HuH-7.5 (cell line): ENCODE measurements at places on chromosomes 2 and 18.

GRCh38 chr2:128356127-128356526, 37.5 kb upstream of the HS6ST1 start:
- no peak for DNase-seq

GRCh38 chr2:16165518-16166326, 225.4 kb downstream of the MYCN start:
- DNase-seq = no peak

DNA sequence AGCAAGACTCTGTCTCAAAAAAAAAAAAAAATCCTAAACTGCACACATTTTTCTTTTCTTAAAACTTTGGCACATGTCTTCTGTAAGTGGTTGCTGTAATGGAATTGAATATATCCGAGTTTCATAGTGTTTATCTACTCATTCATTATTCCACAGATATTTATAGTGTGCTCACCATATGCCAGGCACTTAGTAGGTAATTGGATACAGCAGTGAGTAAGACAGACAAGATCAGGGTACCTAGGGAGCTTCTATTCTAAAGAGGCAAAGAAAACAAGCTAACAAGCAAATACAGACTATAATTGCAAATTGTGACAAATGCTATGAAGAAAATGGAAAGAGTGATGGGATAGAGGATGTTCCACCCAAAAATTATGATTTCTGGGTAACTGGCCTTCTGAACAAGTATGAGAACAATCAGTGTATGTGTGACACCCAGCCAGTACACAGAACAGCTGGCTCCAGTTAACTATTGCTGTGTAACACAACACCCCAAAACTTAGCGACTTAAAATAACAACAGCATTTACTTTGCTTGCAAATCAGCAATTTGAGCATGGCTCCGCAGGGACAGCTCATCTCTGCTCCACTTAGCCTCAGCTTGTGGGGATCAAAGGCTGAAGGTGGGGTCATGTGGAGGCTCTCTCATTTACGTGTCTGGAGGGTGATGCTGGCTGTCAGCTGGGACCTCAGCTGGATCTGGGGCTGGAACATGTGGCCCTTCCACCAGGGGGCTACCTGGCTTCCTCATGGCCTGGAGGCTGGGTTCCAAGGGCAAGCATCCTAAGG, 224.9 kb downstream of the INSIG2 start:
- DNase-seq = no peak

DNA sequence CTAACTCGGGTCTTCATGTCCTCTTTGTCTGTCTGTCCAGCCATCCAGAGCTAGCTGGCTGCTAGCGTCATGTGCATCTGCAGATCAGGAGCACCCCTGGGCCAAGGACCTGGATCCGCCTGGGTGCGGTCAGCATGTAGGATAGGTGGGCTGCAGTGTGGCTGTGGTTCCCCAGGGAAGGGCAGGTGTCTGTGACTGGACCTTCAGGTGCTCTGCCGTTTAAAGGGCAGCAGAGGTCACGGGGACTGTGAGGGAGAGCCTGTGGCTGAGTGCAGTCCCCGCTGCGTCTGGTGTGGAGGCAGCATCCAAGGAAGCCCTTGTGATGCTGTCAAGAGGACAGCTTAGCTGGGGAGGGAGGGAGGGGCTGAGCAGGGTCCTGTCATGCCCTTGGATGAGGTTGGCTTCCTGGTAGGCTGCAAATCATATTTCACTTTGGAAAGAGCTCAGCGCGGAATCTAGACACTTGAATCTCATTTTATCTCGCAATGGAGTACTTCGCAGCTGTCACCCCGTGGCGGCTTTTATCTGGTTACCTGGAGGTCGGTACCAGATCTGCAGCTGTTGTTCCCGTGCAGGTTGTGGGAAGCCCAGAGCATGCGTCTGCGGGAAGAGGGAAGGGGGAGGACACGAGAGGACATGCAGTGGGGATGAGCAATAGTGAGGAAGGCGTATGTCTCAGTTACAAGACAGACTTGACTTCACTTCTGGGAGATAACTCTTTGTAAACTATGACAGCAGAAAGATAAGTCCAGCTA, 5.9 kb upstream of the RALB start:
- DNase-seq = no peak

GRCh38 chr2:209663139-209663538, 108.5 kb upstream of the UNC80 start:
- DNase-seq = no peak

GRCh38 chr2:86397986-86398385, 43.2 kb upstream of the KDM3A start:
- DNase-seq = no peak

GRCh38 chr2:233643128-233643527, 6.9 kb downstream of the UGT1A10 start:
- DNase-seq = no peak

DNA sequence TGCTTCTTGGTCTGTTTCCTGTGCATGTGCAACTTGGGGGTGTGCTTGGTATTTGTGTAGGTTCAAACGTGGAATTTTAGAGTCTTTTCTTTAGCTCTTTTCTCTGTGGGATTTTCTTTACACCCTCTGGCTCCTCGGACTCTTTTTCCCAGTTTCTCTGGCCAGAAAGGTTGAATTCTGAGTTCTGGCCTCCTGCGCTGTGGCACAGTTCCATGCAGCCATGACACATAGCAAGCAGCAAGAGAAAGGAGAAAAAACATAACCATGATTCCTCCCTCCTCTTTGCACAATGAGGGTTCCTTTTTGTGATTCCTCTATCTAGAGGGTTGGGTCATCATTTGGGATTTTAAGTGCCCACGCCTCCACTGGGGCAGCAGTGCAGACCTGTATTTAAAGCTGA, 33.8 kb downstream of the TMEM182 start:
- no peak for DNase-seq

- peak; percentile 13 for DNase-seq
Observed at GRCh38 chr2:167196461-167197252, 308.4 kb downstream of the XIRP2 start.

- no peak for DNase-seq
Observed at GRCh38 chr18:11199477-11199876, 50.1 kb upstream of the PIEZO2 start.

- DNase-seq = no peak
Observed at GRCh38 chr2:130985206-130985780, 108.0 kb downstream of the FAM168B start.

DNA sequence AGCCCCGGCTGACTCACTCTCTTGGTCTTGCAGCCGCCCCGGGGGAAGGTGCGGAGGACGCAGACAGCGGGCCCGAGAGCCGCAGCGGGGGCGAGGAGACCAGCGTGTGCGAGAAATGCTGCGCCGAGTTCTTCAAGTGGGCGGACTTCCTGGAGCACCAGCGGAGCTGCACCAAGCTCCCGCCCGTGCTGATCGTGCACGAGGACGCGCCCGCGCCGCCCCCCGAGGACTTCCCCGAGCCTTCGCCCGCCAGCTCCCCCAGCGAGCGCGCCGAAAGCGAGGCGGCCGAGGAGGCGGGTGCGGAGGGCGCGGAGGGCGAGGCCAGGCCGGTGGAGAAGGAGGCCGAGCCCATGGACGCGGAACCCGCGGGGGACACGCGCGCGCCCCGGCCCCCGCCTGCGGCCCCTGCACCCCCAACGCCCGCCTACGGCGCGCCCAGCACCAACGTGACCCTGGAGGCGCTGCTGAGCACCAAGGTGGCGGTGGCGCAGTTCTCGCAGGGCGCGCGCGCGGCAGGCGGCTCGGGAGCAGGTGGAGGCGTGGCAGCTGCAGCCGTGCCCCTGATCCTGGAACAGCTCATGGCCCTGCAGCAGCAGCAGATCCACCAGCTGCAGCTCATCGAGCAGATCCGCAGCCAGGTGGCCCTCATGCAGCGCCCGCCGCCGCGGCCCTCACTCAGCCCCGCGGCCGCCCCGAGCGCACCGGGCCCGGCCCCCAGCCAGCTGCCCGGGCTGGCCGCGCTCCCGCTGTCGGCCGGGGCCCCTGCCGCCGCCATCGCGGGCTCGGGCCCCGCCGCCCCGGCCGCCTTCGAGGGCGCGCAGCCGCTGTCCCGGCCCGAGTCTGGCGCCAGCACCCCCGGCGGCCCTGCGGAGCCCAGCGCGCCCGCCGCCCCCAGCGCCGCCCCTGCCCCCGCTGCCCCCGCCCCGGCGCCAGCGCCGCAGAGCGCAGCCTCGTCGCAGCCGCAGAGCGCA, 12.7 kb downstream of the SALL3 start:
- no peak for DNase-seq

DNA sequence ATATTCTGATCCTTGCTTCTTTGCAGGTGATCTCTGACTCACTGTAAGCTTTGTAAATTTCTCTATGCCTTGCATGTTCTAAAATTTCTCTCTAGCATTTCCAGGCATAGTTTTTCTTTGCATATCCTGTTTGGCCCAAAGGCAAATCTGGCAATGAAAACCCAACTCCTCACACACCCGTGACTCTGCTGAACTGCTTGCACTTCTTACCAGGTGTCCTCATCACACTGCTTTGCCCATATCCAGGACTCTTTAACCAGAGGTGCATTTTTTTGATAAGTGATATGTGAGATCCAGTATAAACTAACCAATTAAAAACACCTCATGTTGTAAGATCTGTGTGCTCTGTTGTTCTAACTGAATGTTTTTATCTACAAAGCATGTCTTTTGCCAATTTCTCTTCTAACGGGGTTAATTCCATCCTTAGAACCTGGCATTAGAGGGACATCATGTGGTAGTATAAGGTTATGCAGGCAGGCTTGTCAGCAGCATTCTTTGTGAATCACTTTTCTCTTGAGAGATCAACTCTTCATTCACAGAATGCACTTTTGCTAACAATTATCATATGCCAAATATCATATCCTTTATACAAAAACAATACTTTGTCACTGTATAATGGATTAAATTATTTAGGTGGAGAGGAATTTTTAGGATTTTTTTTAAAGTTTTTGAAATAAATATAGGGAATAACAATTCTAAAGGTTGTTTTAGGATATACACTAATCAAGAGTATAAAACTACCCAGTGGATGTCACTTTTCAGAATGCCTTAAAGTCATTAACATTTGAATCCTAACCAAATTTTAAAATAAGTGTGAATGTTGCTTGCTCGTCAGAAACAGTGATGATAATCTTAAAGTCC, 20.8 kb upstream of the TMX3 start:
- DNase-seq = no peak

DNA sequence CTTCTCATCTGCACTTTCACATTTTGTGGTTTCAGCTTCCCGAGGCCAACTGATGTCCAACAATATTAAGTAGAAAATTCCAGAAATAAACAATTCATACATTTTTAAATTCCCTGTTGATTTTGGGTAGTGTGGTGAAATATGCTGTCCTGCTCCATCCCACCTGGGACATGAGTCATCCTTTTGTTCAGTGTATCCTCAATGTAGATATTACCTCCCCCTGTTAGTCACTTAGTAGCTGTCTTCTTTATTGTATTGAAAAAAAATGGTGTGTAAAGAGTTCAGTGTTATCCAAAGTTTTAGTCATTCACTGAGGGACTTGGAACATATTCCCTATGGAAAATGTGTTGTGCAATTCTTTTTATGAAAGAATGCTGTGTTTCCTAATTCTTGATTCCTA, 348.1 kb downstream of the SOCS6 start:
- DNase-seq = no peak

DNA sequence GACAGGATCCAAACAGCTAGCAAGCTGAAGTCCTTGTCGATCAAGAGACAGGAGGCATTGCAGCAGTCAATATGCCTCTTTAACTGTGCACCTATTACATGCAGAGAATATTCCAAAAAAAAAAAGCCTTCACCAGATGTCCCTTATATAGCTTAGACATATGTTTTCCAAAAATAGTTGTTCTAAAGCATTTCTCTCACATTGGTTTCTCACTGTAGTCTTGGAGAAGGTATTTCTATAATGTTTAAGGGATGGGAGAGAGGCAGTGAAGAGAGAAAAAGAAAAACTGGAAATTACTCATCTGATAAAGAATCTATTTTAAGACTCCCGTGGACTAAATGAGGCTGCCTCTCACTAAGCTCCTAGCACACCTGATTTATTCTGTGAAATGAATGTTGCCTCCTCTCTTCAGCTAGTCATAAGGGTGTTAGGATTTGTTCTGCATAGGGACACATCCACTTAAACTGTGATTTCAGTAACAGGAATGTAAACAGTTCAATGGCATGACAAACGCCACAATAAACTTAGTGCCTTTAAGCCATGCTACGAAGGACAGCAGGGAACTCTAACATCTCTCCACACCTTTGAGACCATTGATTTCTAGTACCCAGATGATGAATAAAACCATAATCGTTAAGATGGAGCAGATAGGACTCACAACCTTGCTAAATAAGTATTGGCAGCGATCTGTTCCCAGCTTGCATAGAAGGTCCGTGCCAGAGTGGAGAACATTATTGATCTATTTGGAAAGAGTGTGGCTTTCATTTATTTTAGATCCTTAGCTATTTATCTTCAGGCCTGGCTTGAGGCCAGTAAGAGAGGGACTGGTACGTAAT, 98.6 kb upstream of the NCK2 start:
- DNase-seq = no peak

GRCh38 chr18:73059280-73059679, 191.5 kb upstream of the NETO1 start:
- no peak for DNase-seq

DNA sequence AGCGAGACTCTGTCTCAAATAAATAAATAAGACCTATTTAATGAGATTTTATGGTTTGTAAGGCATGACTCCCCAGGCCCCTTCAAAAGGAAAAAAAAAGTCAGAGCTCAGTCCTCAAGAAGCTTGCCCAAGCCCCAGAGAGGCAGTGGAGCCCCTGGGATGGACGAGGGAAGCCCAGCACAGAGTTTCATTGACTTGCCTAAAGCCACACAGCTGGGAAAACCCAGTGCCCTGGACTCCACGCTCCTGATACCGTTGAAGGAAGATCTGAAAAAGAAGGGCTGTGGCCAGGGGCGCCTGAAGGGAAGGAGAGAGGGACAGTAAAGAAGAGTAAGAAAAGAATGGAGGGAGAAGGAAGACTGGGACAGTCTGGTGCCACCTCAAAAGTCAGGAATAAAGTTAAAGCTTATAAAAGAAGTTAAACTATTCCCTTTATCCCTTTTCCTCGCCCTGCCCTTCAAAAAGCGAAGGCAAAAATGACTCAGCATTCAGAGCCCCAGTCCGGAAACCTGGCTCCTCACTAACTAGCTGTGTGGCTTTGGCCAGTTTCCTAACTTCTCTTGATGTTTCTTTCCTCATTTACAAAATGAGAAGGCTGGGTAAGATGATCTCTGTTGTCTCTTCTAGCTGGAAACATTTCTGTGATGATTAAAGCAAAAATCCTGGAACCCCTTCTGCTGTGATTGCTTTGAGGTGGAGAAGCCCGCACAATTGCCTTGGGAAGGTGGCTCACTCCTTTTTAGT, 46.7 kb downstream of the LYPD1 start:
- no peak for DNase-seq

- no peak for DNase-seq
Observed at GRCh38 chr2:43288417-43289305, 62.3 kb upstream of the ZFP36L2 start.

DNA sequence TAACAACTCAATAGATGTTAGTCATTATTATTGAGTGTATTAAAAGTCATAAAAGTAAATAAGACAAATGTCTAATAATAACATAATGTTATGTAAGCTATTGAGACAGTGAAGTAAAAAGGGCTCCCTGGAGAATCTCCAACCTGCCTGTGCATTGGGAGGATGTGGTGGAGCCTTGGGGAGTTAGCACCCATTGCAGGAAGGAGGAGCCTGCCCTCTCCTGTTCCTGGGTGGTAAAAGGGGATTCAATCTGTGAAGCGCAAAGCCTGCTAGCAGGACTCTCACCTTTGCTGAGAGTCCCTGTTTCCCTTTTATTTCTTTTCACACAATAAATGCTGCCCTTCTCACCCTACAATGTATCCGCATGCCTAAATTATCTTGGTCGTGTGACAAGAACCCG, 206.1 kb downstream of the RAB3GAP1 start:
- DNase-seq = no peak
